ENCODE measurements at places on chromosomes 5 and 9.
A peak's percentile ranks its signal among the peaks of the same experiment; 100 is the strongest.

GRCh38 chr5:78268356-78268755 lies 26.1 kb downstream of the AP3B1 start:
- DNase-seq: no peak

DNA sequence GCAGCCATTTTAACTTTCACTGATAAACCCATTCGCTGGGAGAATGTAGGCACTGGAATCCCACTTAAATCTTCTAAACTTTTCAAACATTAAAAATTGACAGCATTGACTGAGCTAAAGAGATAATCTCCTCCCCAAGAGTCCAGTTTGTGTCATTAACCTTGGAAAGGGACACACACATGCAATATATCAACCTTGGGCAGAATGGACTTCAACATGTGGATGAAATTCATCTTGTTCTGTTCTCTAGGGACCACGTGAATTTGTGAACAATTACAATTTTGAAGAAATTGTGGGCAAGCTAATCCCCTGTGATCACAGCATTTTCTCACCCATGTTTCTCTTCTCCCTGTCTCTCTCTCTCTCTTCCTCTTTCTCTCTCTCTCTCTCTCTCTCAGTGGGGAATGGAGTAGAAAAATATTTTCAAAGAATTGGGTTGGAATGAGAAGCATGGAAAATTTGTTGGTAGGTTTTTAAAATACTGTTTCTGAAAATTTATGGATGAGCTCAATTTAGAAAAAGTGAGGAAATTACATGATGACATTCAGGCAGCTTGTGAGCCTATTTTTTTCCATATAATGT lies 553.7 kb downstream of the EBF1 start:
- DNase-seq: no peak

DNA sequence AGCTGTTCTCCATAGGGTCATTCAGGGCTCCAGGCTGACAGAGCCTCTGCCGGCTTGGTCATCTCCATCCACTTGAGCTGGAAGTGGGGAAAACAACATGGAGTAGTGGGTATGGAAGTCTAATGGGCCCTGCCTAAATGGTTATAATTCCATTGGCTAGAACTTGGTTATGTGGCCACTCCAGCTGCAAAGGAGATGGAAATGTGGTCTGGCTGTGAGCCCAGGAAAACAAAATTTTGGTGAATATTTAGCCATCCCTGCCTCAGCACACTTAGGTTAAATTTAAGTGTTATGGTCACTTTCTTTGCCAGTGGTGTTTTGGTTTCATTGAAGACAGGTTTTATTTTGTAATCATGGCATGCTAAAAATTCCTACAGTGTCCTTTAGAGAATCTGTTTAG lies 112.3 kb downstream of the SMARCA2 start:
- DNase-seq: no peak

- DNase-seq: no peak
Observed at GRCh38 chr5:145499483-145499882, 335.7 kb downstream of the PRELID2 start.

DNA sequence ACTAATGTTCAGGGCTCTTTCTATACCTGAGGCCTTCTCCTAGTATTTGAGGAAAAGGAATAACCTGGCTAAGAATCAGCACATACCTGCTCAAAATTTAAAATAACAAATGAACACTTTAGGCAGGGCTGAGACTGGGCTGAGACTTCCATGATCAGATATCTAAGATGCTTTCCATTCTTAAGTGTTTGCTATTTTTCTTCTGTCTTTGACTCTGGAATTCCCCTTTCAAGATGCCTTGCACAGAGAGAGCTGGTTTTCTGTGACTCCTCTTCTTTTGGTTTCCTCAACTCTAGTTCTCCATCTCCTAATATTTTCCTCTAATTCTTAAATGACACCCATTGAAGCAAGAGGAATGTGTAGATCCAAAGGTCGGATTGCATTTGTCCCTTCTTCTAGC lies 61.1 kb downstream of the DPYSL3 start:
- DNase-seq: no peak

GRCh38 chr5:34562791-34563190 lies 93.3 kb upstream of the RAI14 start:
- DNase-seq: no peak

GRCh38 chr9:107513464-107514100 lies 24.0 kb upstream of the KLF4 start:
- no peak for DNase-seq

DNA sequence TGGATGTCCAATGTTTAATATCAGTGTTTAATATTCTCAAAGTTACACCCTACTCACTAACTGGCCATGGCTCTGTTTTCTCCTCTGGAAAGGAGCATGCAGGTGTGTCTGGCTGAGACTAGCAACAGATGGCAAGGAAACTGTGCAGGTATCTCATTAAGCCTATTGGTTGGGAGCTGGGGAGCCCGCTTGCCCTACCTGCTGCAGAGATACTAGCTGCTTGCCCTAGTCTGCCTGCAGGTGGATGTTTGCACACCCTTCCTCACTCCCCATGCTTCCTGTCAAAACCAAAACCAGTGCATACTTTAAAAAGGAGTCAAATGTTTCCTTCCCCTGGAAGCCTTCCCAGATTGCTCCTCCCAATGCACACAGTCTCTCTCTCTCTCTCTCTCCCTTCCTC lies 228.3 kb upstream of the RASEF start:
- no peak for DNase-seq

DNA sequence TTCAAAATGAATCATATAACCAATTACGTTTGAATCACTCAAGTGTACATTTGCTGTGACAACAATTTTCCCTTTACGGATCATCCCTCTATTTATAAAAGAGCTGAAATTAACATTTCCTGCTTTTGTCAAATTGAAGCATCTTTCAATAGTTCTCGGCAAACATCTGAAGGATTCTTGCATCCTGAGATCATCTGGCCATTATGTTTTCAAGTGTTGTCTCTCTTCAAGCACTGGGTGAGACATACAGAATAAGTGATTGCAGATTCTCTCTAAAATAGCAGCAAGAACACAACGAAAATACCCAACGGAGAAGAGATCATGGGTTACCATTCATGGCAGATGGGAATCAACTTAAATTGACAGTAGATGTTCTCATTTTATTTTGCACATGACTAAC lies 283.4 kb upstream of the GRAMD2B start:
- DNase-seq: no peak

GRCh38 chr5:160626322-160626721 lies 204.7 kb downstream of the PTTG1 start:
- no peak for DNase-seq

GRCh38 chr9:124720429-124721108 lies 50.5 kb downstream of the NR6A1 start:
- no peak for DNase-seq

DNA sequence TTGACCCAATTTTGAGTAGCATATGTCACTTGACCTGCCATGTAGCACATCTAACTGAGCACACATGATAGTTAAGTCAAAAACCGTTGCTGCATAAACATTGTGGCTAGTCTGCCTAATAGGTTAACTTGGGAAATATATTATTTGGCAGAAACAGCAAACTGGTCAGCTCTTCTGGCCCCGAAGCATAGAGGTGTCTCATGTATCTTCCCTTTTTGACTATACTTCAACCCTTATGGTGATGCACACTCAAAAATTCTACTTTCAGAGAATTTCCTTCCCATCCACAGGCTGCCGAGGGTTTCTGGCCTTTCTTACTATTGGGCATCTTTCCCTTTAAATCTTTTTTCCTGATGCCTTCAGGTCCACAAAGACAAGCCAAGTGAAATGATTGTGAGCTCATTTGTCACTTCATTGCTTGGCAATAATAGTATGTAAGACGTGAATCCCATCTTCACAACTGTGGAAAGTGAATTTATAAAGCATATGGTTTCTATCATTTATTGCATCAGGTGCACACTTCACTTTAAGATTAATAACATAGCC lies 41.2 kb downstream of the MOCS2 start:
- DNase-seq: no peak

GRCh38 chr9:105066275-105066865 lies 138.4 kb upstream of the ABCA1 start:
- no peak for DNase-seq

- DNase-seq: no peak
Observed at GRCh38 chr9:966870-967269, 9.6 kb upstream of the DMRT3 start.

- no peak for DNase-seq
Observed at GRCh38 chr5:72179816-72180440, 72.7 kb downstream of the MAP1B start.

- DNase-seq: no peak
Observed at GRCh38 chr9:98781588-98782383, 14.6 kb downstream of the ANKS6 start.

DNA sequence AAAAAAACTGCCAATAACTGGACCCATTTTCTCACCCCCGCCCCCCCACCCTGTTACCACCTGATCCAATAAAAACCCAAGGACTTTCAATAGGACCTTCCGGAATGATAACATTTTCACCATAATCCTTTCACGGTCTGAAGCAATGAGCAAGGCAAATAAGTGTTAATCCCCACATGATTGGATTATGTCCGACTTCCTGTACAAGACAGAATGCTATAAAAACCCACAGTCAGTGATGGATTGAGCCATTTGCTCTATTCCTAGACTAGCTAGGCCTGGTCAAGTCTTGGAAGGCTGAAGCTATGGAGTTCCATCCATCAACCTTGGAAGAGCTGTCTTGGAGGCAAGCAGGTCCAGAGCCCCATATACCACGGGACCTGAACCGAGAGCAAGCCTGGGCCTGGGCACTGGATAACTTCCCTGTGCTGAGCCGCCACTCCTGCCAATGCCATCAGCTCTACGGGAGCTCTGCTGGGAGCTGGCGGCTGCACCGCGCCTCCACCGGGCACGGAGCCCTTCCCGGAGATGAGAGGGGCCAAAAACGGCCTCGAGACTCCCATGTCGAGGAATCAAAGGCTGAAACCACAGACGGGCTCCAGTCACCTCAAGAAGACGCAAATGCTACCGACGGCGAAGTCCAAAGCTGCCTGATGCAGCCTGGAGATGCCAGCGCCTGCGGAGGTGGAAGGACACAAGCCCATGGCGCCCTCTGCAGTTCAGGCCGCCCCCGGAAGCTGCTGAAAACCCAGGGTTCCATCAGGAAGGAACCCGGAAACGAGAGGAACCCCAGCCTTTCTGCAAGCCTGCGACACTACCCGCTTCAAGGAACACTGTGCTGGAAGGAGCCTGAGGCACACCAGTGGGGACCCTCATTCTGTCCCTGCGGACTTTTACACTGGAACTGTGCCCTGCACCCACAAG lies 69.2 kb downstream of the ANXA2R start:
- DNase-seq: no peak

GRCh38 chr9:17025281-17025680 lies 109.6 kb upstream of the CNTLN start:
- no peak for DNase-seq

DNA sequence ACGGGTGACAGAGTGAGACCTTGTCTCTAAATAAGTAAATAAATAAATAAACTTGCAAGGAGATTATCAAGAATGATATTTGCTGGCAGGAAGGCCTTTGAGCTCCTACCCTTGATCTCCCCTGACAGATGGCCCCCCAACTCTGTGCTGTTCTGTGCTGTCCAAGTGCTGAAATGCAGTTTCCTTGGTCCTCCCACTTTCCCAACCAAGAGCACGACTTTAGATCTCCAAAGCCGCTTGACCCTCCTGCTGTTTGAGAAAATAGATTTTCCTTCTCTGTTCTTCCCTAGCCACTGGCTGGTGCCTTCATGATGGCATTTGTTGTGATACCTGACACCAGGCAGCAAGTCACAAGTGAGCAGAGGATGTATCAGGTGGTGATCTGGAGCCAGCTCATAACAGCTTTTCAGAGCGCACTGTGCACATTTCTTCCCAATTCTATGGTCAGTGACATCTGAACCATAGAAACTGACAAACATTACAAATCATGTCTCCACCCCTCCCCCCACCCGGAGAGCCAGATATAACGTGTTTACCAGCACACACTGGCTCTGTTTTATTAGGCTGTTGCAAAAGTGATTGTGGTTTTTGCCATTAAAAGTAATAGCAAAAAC lies 80.0 kb upstream of the PUM3 start:
- no peak for DNase-seq

GRCh38 chr5:79133657-79134451 lies 22.2 kb downstream of the BHMT start:
- peak; percentile 65 for DNase-seq

- DNase-seq: peak; percentile 28
Observed at GRCh38 chr5:16894236-16895057, 41.6 kb downstream of the MYO10 start.

DNA sequence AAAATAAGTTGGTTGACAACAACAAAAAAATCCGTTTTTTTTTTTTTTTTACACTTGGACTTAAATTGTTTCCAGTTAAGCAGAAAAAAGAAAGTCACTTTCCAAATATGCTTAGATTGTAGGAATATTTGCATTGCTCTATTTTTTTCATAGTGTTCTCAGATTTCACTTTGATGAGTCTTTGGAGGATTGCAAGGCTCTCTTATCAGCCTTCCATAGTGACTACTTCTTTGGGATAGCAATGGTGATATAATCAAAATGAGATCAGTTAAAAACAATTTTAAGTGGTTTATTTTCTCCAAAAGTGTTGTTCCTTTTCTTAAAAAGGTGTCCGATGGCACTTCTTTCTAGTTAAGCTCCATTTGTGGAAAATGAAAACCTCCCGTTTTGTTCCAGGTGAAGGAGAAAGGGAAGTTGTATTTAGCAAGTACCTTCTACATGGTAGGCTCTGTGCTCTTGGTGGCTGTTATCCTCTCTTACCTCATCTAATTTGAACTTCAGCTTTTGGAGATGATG lies 3.9 kb downstream of the RASGRF2 start:
- no peak for DNase-seq

GRCh38 chr9:1890816-1891215 lies 124.3 kb upstream of the SMARCA2 start:
- no peak for DNase-seq

DNA sequence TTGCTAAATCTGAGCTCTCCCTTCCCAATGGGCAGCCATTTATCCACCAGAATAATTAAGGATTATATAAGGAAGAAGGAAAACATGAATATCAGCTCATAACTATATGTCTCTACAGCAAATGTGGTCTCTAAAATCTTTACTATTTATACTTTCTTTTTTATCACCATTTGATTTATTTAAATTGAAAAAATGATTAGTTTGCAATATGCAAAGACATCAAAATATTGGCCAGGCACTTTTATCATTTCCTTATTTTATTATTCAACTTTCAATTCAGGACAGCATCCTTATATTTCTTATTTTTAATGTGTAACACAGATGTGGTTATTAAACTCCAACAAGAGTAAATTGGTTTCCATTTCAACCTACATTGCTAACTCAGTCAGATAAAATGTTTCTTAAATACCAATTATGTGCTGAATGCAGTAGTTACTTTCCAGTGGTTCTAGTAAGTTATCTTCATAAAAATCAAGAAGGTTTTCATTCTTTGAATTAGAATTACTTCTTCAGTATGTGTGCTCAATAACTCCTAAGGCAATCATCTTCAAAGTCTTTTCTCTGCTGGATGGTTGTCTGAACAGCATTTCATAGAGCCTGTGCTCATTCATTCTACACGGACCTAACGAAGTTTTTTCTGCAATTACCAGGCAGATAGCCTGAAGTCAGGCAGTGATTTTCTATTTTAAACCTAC lies 1148.0 kb downstream of the CDH12 start:
- no peak for DNase-seq

- no peak for DNase-seq
Observed at GRCh38 chr5:165328846-165329245, 1823.4 kb downstream of the MAT2B start.

GRCh38 chr5:83689881-83690280 lies 30.8 kb downstream of the HAPLN1 start:
- DNase-seq: no peak

GRCh38 chr5:111954516-111955395 lies 197.8 kb upstream of the NREP start:
- no peak for DNase-seq

GRCh38 chr5:168479166-168479565 lies 7.1 kb upstream of the RARS1 start:
- no peak for DNase-seq

GRCh38 chr5:39274398-39275085 lies 55.2 kb upstream of the FYB1 start:
- no peak for DNase-seq
